ENCODE measurements at places on chromosomes 16 and 17.

- no peak for DNase-seq
Observed at GRCh38 chr17:2964831-2965230, 98.6 kb downstream of the OR1D5 start.

GRCh38 chr16:8929086-8929748, 34.5 kb downstream of the USP7 start:
- DNase-seq = no peak

DNA sequence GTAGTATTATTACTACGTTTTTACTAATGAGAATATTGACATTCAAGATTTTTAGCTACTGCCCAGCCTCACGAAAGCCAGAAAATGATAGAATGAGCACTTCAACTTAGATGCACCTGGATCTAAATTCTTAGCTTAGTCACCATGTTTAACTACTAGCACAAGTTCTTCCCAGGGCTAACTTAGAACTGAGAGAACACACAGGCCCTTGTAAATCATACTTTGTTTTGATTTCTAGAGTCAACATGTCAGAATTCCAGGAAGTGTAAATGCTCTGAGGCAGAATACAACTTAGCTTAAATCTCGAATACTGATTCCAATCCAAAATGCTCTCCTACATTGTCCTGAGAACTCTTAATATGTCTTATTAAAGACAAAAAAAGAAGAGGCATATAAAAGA, 6.8 kb upstream of the ACSM1 start:
- no peak for DNase-seq

DNA sequence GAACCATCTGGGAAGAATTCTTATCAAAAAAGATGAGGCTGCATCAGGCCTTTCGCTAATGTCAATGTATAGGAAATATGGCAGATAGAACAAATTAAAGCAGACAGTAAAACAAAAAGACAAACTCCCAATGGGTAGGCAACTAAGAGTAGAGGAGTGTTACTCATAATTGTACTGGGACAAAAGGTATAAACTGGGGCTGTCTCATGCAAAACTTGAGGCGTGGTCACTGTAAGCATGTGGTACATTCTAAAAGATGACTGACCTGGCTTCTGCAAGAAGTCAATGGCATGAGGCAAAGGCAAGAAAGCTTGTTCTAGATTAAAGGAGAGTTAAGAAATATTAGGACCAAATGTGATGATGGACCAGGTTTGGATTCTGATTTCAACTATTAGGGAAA, 26.7 kb downstream of the SMIM36 start:
- DNase-seq = no peak

DNA sequence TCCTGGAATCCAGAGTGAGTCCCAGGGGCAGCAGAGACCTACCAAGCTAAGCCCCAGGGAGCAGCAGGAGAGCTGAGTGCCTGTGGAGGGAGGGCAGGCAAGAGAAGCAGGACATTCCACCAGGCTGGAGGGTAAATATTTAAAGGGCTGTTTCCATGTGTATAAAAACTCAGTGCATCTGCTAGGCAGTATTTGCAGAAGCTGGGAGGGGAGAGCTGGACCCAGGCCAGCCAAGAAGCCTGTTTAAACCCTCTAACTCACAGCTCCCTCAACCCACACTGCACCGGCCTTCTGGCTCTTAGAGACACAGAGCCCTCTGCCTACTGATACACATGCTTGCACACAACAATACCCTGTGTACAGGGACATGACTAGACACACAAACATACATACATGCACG, 22.5 kb upstream of the TMEM132E start:
- no peak for DNase-seq

DNA sequence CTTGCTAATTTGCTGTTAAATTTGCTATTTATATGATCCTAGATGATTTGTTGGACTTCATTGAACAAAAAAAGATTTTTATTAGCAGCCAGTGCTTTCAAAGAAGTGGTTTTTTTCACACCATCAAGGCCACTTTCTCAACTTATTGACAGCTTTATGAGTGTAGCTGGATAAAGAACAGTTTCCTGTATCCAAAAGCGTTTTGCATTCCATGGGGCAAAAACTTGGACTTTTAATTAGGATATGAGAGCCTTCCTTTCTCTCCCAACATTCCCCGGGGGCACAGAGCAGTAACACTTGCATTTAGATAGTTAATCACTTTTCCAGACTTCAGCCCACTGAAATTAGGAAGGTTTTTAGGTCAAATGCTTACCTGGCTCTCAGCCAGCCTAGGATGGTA, 177.1 kb upstream of the ELAC2 start:
- DNase-seq = no peak

DNA sequence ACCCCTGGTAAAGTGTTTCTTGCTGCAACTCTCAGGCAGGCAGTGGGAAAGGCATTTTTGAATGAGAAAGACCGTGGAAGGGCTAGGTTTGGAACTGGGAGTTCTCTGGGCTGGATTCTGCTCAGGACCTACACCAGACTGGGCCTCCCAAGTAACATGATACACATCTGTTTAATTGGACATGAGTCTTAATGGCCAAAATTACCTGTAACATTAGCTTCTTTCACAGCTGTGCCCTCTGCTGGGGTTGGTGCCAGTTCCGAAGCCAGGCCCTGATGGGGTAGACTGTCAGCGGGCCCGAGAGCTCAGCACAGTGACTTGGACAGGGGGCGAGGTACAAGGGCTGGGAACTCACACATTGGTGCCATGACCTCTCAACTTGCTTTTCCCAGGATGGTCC, 118.9 kb upstream of the IRX3 start:
- DNase-seq = no peak

GRCh38 chr16:17572145-17572544, 101.4 kb upstream of the XYLT1 start:
- DNase-seq = no peak

- no peak for DNase-seq
Observed at GRCh38 chr16:4094127-4094773, 22.0 kb downstream of the ADCY9 start.
